Right lobe of liver (tissue), 6 donors: ENCODE measurements at places on chromosomes 2 and 18. TPM values are rescaled to one million over a fixed set of nuclear protein-coding genes. Genes with fewer than 3 reads are reported as not detected.

The NEUROD1 gene
- total RNA-seq, result not detected

DNA sequence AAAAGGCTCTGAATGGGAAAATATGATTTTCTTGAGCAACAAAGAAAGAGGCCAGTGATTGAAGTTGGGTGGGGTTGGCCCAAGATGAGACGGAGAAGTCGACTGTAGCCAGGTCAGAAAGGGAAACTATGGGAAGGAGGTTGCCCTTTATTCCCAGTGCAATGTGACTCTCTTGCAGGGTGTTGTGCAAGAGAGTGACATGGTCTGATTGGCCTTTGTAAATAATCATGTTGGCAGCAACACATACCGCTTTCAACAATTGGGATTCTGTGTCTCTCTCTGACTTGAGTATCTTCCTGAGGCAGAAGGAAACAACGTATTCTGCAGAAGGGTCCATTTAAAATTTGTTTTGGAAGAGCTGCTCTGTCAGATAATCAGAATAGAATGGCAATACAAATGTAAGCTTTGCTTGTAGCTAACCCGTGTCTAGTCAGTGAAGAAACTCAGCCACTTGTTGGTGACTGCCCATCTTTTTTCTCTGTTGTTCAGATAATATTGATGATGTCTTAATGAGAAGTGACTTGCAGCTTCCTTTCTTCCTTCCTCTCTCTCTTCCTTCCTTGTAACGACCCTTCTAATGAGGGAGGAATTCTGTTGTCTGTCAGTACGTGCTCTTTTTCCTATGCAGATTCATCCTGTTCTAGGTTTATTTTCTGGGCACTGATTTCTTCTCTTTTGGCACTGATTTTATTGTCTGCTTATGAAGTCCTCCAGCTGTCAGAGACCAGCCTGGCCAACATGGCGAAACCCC lies 311.0 kb upstream of the FAM98A start:
- no peak for DNase-seq

DNA sequence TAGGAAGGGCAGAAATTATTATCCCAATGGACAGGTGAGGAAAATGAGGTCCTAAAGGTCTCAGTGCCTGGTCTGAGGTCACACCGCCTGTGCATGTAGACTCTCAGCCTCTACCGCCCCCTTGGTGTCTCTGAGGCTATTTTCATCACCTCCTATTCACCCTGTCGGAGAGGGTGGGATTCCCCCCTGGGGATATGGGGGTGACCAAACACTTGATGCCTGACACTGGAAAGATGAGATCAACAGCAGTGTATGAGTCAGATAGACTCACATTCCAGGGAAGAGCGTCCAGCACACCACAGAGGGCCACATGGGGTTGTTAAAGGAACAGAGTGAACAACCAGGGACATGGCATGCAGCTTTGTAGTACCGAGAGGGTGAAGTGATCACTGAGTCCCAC lies 199.7 kb downstream of the SMAD2 start:
- no peak for DNase-seq

GRCh38 chr2:50538147-50538546 lies 493.8 kb downstream of the NRXN1 start:
- DNase-seq, result no peak

The ANKRD30B gene
- total RNA-seq, result not detected

DNA sequence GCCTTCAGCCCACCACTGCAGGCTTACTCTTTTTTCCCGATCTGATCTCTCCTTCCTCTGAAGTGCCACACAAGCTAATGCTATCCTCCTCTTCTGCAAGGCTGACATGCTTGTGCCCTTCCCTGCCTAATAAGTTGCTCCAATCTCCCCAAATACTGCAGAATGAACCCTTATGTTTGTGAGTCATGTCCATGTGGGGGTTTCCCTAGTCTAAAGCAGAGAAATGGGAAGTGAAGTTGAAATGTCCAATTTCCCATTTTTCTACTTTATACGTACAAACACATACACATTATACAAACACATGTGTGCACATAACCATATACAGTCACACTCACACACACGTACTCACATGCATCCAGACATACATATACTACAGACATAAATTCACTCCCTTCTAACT lies 288.1 kb upstream of the CELF4 start:
- no peak for DNase-seq

The MERTK gene
- 13.1 TPM for total RNA-seq

DNA sequence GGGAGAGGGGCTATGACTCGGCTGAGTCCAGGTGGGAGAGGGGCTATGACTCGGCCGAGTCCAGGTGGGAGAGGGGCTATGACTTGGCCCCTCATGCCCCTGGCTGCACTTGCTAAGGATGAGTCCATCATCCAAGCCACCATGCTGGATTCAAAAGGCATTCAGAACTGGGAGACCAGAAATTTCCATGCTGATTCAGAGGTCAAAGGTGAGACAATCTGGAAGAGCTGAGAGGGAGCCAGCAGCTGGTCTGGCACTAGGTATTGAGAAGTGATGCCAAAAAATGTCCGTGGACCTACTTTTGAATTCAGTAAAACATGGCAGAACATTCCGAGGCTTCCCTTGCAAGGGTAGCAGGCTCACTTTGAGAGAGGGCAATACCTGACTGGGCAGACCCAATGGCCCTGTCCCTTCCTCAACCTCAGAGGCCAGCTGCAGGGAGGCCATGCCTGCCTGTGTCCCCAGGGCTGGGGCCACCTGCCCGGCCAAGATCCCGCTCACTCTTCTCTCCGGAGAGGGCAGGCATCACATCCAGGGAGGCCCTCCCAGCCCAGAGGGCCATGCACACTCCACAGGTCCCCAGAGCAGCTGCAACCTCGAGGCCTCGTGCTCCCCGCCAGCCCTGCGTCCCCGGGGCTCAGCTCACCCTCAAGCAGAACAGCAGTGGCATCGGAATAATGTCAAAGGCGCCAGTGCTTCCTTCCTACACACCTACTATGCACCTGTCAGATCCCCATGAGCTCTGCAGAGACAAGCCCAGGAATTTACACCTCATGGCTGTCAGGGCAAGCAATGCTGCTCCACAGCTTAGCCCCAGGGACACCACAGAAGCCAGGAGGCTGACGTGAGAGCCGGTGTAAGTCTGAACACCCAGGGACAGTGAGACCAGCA lies 80.2 kb upstream of the GPC1 start:
- DNase-seq, result peak; percentile 37

The AQP12B gene
- total RNA-seq, result not detected

The TCF23 gene
- not detected for total RNA-seq

- DNase-seq, result no peak
Observed at GRCh38 chr2:10196110-10196892, 73.8 kb downstream of the RRM2 start.

- DNase-seq, result no peak
Observed at GRCh38 chr2:176461809-176462670, 192.8 kb downstream of the MTX2 start.

GRCh38 chr2:32064713-32065112 lies 1.4 kb downstream of the SPAST start:
- no peak for DNase-seq

DNA sequence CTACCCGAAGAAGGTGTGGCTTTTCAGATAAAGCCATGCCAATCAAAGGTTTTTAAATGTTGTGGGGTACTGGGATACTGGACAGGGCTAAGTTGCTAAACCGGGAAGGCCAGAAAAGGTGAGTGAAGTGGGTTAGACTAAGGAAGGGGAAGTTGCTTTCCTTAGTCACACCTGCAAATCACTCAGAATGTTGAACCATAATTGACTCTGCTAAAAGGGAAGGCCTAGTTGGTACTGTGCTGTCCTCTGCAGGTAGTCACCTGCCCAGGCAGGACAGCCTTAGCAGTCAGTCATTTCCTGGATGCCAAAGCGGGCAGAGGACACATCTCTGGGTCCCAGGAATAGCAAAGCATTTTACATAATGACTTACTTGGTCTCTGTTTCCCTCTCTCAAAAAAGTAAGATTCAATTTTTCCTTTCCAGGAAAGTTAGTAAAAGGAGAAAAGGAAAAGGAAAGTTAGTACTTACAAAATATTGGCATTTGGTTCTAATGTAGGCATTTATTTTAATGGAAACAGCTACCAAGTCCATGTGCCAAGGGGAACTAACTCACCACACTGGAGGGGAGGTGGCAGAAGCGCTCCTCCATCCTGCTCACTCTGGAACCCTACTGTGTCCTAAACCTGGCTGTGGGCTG lies 60.3 kb downstream of the RFTN2 start:
- DNase-seq, result peak; percentile 37

DNA sequence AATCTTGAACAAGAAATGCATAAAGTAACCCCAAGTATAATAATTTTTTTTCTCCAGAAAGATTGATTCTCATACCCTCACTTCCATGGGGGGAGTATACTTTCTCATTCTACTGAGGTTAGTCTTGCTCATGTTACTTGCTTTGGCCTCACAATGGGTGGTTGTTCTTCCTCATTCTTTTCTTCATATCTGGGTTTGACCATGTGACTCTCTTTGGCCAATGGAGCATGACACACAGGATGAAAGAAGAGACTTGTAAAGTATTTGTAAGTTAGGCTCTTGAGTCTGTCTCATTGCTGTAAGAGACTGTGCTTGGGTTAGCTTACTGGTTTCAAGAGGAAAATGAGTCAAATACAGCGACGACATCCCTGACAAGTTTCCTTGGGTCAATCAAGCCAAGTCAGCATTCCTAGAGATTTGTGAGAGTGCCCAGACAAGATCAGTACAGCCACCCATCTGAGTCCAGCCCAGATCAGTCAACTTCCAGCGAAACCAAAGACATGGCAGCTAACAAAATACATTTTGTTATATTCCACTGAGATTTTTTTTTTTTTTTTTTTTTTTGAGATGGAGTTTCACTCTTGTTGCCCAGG lies 970.2 kb downstream of the BCL11A start:
- no peak for DNase-seq

GRCh38 chr2:173716458-173717052 lies 248.6 kb downstream of the SP3 start:
- no peak for DNase-seq

The LRATD1 gene
- 1.0 TPM for total RNA-seq

The PRKAG3 gene
- not detected for total RNA-seq

DNA sequence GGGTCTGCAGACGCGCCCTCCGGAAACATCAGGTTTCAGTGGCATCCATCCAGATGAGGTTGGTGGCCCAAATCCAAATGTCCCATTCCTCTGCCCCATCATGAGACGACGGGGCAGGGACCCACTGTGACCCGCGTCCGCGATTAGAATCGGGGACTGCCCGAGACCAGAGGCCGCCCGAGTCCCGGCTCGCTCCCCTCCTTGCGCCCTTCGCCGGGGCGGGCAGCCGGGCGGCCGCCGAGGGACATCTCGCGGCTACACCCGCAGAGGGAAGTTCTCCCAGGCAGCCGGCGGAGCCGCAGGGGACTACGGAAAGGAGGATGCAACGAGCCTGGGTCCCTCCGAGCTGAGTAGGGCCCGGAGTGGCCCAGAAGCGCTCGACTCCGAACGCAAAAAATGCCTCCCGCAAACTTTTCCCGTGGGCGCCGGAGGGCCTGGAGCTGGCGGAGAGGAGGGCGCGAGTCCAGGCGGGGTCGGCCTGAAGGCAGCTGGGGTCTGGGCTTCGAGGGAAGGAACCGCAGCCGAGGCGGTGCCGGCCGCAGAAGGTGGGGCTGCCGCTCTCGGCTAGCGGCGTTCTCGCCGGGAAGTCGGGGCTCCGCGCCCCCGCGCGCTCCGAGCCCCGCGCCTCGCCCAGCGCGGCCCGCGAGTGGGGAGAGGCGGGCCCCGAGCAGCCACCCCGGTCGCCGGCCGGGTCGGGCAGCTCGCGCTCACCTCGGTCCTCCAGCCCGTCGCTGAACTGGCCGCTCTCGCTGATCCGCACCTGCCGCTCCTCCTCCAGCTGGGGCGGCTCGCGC lies 580 bp downstream of the TMEM163 start:
- DNase-seq, result no peak

GRCh38 chr2:234300932-234301823 lies 195.7 kb downstream of the ARL4C start:
- no peak for DNase-seq

GRCh38 chr2:31404302-31404701 lies 10.2 kb downstream of the XDH start:
- DNase-seq, result no peak

The ST8SIA5 gene
- total RNA-seq, result not detected

The DOK1 gene
- 2.7 TPM for total RNA-seq

DNA sequence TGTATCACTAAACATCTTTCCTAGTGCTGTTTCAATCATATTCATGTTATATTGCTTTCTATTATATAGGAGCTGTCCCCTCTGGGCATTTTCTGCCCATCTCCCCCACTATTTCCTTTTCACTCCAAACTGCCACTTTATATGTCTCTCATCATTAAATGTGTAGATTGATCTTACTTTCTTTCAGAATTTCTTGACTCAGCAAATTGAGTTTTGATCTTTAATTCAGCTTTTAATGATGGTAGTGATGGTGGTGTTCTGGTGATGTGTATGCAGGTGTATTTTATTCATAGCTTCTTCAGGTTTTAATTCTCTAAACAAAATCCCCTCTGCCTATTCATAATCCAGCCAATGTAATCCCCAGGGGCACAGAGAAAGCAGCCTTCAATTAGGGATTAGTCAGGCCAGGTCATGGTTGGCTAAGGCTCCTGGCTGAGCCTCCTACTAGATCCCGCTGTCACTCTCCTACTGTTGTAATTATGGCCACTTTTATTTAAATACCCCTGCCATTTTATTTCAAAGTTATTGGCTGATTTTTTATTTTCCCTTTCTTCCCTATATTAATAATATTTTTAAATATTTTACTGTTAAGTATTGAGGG lies 325.4 kb downstream of the SPAG16 start:
- DNase-seq, result no peak

- no peak for DNase-seq
Observed at GRCh38 chr2:220275454-220275853, 648.0 kb downstream of the SLC4A3 start.
